ENCODE measurements at places on chromosomes 5 and 9.

GRCh38 chr5:66358741-66359140 is 214.6 kb downstream of the SREK1 start:
- no peak for DNase-seq

DNA sequence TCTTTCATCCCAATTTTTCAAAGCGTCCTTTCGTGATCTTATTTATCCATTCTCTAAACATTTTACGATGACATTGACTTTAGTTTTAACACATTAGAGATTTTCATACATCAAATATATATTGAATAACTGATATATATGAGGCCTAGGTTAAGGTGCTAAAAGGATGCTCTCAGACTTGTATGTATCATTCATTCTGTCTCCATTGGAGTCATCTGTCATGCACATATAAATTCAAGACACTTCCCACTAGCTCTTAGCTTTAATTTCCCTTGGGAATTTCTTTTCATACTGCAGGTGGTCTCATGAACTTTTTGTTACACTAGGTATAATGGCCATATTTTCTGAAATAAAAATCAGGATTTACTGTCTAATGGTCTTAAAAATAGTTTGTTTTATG is 635.8 kb upstream of the C9orf72 start:
- DNase-seq: no peak

- DNase-seq: no peak
These were observed 21.2 kb downstream of the GAS1 start for GRCh38 chr9:86926145-86926544.

GRCh38 chr9:101751895-101752294 is 13.4 kb upstream of the GRIN3A start:
- DNase-seq: no peak

DNA sequence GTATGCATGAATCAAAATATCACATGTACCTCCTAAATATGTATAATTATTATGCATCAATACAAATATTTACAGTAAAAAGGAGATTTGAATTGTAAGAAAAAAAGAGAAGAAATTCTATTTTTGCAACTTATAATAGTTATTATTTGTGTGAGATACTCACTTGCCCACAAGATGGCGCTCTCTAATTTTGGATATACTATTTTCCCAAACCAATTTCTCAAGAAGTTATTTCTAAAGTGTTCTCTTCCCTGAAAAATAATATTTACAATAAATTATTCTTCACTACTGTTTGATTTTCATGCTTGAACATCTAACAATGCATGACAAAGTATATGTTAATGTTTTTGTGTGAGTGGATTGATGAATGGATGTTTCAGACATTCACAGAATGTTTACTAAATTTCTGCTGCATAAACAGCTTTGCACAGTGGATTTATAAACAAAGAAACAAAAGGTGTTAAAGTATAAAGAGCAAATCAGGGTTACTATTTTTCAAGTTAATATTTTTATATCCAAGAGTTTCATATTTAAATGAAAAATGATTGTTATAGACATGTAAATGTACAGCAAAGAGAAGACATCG is 503.4 kb downstream of the PDE4D start:
- DNase-seq: no peak

GRCh38 chr5:67643536-67643935 is 446.9 kb upstream of the CD180 start:
- DNase-seq: no peak

- no peak for DNase-seq
These were observed 29.3 kb downstream of the TRIM32 start for GRCh38 chr9:116716438-116716837.

DNA sequence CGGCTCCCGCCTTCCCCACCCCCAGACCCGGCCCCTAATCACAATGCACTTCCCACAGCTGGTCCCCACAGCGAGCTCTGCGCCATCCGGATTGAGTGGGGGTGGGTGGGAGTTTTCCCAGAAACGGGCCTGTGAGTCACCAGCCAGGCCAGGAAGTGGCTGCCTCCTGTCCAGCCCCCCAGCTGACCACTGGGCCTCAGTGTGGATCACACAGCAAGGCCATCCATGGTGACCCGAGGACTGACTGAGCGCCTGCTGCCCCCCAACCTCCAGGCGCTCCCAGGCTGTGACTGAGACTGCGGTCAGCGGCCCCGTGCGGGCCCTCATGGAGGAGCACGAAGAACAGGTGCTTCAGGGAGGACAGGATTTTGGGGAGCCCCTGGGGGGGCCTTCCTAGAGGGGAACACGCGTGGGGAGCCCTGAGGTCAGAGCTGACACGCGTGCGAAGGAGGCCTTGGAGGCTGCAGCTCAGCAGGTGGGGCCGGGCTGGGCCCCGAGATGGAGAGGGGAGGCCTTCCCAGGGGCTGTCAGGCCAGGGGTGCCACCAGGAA is 48.3 kb upstream of the EGFL7 start:
- no peak for DNase-seq

GRCh38 chr9:136623842-136624183 is 38.9 kb upstream of the EGFL7 start:
- DNase-seq: no peak

GRCh38 chr5:72237415-72237814 is 82.6 kb downstream of the MRPS27 start:
- DNase-seq: no peak

- DNase-seq: no peak
These were observed 5.8 kb upstream of the POMT1 start for GRCh38 chr9:131496844-131497405.

- DNase-seq: no peak
These were observed 2.7 kb downstream of the GRM6 start for GRCh38 chr5:178992291-178992895.

DNA sequence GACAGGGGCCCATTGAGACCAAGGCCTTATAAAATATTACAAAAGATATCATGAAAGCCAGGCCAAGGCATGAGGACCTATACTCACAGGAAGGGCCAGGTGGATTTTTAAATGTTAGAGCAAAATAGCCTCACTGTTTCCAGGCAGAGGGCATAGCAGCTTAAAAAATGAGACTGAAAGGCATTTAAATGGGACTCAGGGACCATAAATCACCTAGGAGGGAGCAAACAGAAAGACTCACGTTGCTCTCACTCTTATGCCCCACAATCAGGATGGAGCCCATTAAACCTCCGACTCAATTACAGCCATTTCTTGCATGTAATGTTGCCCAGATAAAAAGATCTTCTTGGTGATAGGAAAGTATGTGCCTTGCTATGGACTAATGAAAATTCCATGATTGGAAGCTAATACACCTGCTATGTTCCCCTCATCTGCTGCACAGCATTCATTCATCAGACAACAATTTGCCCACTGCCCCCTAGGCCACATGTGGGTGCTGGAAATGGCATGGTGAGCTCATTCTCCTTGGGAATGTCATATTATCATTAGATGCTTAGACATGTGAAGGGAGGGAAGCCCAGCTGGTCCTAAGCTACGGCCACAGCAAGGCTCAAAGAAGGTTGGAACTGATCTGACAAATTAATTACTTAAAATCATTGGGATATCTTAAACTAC is 128.6 kb upstream of the GRIA1 start:
- no peak for DNase-seq

- DNase-seq: no peak
These were observed 43.9 kb downstream of the ARHGAP26 start for GRCh38 chr5:142814122-142814521.

- DNase-seq: no peak
These were observed at the start of gene RNF208 for GRCh38 chr9:137222190-137223077. Gene RNF208 (minus strand): TSS chr9:137222240. CDS start chr9:137221212, 1,028 bp downstream.

GRCh38 chr9:134807716-134808446 is 72.7 kb upstream of the FCN2 start:
- DNase-seq: no peak

DNA sequence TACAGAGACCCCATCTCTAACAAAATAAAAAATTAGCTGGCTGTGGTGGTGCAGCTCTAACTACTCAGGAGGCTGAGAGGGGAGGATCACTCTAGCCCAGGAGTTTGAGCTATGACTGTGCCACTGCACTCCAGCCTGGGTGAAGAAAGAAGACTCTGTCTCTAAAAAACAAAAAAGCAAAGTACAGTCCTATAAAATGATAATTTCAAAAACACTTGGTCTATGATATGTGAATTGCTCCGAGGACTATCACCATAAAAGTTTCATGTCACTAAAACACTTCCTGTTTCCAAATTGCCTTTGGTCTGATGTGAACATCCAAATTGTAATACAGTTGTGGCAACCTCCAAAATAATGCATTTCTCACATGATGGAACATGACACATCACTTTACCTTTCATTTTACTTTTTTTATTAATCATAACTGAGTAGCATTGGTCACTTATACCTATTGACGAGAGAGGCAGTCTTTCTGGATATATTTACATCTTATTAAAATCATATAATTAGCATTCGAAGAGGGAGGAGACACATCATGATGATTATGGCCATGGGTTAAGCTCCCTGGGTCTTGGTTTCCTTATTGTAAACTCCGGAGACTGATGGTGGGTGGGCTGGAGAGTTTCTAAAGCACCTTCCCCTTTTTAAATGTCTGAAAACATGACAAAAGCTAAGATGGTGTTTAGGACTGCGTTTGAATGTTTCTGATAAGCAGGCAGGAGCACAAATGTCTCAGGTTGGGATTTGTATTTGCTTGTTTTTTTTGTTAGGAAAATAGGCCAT is 25.8 kb upstream of the CD180 start:
- DNase-seq: no peak

DNA sequence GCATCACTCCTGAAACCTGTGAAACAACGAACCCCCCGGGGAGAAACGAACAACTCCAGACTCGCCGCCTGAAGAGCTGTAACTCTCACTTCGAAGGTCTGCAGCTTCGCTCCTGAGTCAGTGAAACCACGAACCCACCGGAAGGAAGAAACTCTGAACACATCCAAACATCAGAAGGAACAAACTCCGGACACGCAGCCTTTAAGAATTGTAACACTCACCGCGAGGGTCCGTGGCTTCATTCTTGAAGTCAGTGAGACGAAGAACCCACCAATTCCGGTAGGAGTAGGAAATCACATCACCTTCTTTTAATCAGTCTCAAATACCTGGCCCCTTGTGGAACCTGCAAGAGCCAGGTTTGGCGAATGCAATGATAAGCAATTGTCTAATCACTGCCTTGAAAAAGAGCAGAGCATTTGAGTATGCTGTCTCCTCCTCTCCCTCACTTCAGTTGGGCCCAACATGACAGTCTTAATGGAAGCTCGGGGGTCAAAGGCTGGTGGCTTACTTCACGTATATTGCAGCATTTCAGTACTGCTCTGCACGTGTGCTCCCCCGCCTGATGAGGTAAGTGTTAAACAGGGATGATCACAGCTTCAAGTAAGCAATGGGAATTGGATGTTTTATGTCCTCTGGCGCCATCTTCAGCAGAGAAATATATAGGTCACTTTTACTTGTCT is 473 bp downstream of the IRGM start:
- no peak for DNase-seq

DNA sequence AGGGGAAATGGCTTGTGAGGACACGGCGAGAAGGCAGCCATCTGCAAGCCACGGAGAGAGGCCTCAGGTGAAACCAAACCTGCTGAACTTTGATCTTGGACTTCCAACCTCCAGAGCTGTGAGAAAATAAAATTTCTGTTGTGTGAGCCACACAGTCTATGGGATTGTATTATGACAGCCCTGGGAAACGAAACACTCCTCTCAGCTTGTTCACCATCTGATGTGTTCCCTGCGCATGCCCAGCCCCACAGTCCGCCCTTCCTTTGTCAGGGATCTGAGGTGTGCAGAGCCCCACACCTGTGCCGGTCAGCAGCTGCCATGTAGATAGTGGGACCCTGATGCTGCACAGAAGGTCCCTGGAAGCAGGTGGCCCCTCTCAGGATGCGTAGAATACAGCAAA is 34.1 kb downstream of the PLPP7 start:
- no peak for DNase-seq

DNA sequence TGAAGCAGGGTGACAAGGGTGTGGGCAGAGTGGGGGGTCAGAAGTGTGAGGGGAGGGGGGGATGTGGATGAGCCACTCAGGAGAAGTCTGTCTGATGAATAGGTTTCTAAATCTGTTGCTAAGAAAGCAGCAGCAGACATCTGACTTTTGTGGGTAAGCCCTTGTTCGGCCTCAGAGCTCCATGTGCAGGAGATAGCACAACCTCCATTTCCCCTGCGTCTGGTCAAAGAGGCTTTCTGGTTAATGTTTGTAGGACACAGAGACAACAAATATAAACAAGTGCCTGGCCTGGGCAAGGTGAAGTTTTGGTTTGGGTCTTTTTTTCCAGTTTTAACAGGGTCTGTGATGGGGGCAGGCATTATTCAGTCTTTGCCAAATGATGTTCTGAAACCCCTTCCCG is 57.0 kb upstream of the GNE start:
- no peak for DNase-seq

DNA sequence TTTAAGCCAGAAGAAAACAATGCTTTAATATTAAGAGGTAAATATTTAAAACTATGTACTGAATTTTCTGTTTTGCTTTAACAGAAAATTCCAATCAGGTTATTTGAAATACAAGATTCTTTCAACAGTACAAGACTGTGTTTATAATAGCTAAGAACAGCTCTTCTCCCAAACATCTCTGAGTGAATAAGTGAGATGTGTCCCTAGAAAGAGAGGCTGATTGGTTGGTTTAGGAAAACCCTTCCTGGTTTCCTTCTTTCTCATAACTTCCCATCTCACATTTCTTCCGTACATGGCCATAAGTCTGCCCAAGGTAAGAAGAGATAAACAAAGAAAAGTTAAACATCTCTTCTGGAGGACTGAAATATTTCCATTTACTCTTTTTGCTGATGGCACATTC is 145.9 kb downstream of the FANCC start:
- DNase-seq: no peak

GRCh38 chr5:124349931-124350330 is 396.5 kb downstream of the ZNF608 start:
- DNase-seq: no peak

GRCh38 chr5:74598731-74599130 is 41.8 kb downstream of the ENC1 start:
- DNase-seq: no peak

DNA sequence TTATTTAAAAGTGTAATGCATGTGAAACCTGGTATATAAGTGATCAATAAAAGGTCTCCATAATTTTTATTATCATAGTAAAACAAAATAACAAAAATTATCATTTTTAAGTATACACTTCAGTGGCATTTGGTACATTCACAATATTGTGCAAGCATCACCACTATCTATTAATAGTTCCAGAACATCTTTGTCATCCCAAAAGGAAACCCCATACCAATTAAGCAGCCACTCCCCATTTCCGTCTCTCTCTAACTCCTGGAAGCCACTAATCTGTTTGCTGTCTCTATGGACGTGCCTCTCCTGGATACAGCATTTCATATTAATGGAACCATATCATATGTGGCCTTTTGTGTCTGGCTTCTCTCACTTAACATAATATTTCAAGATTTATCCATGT is 7.6 kb downstream of the OLFML2A start:
- DNase-seq: no peak

DNA sequence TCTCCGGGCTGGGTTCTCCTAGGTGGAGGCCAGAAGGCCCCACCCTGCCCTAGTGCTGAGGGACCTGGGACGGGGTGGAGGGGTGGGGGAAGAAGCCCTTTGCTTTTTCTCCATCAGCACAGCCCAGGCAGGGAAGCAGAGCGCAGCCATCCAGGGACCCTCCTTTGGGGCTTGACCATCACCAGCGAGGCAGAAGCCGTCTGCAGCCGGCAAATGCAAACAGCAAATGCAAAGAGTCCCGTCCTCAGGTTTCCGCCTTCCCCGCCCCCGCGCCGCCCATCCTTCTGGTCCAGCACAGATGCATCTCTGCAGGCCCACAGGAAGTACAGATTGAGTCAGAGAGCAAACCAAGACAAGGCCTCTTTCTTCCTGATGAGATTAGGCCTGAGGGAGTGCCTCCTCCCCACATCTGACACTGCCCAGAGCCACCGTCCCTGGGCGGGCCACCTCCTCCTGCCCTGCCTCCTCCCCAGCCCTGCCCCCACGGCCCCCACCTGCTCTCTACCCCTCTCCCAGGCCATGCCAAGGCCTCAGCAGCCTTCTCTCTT is 23.4 kb downstream of the CORO2A start:
- no peak for DNase-seq

- no peak for DNase-seq
These were observed 270.4 kb downstream of the ENC1 start for GRCh38 chr5:74370168-74370567.
